ENCODE measurements at places on chromosomes 4 and X.

DNA sequence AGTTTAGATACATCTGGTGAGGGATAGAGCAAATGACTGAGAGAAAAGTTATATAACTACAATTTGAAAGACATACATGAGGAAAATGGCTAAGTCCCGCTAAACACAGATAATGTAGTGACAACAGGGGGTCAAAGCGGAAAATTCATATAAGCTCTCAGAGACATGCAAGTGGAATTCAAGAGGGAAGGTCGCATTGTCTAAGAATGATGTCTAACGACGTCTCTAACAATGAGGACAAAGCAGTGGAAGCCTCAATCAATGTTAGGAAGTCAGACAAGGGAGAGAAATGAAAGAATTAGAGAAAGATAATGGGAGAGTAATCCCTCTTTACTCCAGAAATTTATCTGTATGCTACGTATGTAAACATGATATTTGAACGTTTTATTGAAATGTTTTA lies 113.4 kb downstream of the ANTXR2 start:
- no peak for DNase-seq

GRCh38 chr4:17811078-17811603 lies 362 bp downstream of the NCAPG start:
- peak; percentile 33 for DNase-seq

GRCh38 chr4:182175788-182176519 lies 67.2 kb upstream of the TENM3 start:
- no peak for DNase-seq

DNA sequence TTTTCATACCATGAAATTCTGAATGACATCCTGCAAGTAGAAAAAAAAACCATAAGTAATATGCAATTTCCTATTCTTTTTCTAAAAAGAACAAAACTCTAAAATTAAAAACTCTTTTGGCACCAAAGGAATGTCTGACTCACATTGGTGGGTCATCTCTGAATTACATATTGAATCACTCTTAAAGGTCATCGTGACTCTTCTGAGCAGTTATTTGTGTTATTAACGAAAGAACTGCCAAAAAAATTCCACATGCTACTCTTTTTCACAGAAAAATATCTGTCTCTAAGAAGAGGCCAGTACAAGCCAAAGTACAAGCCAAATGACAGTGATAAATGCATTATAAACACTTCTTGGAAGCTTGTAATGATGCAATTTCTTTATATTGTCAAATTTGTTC lies 282.2 kb downstream of the GUCY2F start:
- no peak for DNase-seq

DNA sequence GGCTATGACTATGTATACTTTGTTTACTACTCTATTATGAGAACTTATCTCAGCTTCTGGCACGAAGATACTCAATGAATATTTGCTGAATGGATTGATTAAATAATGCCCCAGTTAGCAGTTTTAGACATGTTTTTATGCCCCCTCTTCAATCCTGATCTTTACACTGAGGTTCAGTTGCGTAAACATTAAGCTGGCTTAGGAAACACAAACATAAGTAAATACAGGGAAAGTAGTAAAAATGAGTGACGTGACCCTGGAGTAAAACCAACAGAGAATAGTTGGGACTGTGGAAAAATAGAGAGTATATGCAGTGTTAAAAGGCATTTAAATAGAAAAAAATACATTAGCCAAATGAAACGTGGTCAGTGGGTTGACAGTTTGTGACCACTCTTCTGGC lies 387.0 kb upstream of the ACTRT1 start:
- no peak for DNase-seq

GRCh38 chr4:8427262-8427661 lies 13.3 kb downstream of the ACOX3 start:
- no peak for DNase-seq

DNA sequence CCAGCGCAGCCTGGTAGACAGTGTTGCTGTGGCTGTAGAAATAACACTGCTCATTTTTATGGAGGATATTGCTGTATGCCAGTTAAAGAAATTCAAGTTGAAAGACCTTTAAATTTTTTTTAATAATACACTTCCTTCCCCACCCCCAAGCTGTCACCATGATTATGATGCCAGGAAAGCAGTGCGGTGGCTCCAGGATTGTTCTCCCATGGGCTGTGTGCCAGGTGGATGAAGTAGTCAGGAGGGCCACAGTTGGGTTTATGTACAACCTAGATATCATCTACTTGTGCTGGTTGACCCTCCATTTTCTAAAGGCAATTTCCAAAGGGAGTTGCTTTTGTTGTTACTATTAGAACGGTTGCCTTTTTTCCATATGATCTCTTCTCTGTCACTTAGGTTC lies 136.6 kb downstream of the AFF1 start:
- peak; percentile 65 for DNase-seq

DNA sequence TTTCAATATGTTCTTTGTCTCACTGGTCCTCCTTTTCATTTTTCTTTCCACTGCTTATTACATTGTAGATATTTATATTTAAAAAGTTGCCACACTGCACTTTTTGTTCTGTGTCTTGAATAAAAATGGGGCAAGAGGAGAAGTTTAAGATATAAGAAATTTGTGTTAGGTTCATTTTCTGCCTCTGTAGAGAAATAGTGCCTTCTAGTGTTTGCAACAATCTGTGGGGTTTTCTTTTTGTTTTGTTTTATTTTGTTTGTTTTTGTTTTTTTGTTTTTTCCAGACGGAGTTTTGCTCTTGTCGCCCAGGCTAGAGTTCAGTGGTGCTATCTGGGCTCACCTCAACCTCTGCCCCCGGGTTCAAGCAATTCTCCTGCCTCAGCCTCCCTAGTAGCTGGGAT lies 20.1 kb upstream of the SMIM14 start:
- DNase-seq, result no peak

GRCh38 chrX:69186651-69187050 lies 21.4 kb upstream of the PJA1 start:
- no peak for DNase-seq

- DNase-seq, result no peak
Observed at GRCh38 chr4:67635331-67635730, 65.6 kb downstream of the UBA6 start.

DNA sequence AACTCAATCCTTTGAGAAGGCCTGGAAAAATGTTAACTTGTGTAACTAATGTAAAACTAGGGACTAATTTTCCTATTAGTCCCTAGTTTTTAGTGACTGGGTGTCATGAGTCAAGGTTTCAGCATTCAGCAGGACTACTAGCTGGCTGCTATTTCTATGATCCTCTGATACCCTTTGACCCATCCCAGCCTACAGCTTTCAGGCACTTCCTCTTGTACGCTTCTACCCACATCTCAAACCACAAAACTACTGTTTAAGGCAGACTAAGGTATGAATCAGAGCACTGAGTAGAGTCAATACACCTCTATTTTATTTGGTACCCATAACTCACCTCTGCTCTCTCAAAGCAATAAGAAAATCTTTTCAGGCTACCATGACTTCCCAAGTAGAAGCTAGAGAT lies 809.6 kb downstream of the PDHA2 start:
- DNase-seq, result no peak

- DNase-seq, result peak; percentile 81
Observed at GRCh38 chr4:118557298-118557851, 127.8 kb upstream of the METTL14 start.

DNA sequence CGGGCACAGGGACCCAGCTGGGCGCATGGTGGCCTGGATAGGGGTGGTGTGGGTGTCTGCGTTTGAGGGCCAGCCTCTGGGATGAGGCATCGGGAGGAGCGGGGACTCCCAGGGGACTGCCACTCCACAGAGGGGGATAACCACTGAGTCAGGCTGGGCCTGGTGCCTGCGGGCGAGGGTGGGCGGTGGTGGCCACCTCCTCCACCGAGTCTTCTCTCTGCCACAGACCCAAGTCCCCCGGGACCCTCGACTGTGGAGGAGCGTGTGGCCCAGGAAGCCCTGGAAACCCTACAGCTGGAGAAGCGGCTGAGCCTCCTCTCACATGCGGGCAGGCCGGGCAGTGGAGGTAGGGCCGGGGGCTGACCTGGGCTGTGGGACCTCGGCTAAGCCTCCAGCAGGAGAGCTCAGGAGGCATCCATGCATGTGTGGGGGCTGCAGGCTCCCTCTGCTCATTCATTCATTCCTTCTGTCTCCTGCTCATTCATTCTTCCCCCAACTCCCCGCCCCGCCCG lies 26.4 kb downstream of the DOK7 start:
- no peak for DNase-seq

- no peak for DNase-seq
Observed at GRCh38 chr4:90883519-90883918, 756.3 kb downstream of the CCSER1 start.

GRCh38 chr4:8817096-8817812 lies 54.4 kb downstream of the HMX1 start:
- DNase-seq, result no peak

DNA sequence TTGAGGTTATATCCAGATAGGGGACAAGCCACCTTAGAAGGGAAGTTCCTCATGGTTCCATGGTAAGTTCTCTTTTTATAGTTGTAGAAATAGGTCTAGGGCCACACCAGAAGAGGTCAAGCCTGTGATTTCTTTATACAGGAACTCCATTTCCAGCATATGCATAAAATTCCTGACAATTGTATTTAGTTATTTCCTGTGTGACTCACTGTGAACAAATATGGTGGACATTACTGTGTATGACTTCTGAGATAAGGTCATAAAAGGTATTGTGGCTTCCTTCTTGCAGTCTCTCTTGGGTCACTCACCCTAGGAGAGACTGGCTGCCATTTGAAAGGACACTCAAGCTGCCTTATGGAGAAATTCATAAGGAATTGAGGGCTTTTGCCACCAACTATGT lies 2.2 kb upstream of the C4orf36 start:
- DNase-seq, result no peak

DNA sequence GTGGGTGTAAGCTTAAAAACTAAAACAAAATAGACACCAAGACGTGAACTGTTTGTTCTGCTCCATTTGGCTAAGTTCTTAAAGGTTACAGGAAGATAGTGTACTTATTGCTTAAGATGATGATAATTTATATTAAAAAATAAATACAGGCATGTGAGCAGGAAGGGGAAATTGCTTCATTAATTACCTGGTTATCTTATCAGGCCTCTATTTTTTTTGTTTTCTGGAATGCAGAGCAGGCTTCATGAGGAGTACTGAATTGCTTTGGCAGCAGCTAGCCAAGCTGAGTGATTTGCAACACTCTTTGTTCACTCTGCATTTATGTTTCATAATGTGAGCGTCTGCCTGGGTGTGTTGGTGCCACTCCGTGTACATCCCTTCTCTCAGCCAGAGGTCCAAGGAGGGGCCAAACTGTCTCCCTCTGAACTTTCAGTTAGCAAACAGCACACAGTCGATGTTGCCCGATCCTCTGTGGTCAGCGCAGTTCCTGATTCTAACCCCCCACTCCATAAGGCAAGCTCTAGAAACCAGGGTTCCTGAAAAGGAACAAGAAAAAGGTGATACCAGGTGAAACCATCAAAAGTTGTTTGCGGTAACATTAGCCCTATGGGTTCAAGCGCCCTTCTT lies 348.2 kb downstream of the SPRY1 start:
- DNase-seq, result no peak

GRCh38 chr4:53016099-53016820 lies 154.1 kb downstream of the RASL11B start:
- DNase-seq, result no peak

GRCh38 chr4:8585186-8585585 lies 5.0 kb downstream of the GPR78 start:
- no peak for DNase-seq

DNA sequence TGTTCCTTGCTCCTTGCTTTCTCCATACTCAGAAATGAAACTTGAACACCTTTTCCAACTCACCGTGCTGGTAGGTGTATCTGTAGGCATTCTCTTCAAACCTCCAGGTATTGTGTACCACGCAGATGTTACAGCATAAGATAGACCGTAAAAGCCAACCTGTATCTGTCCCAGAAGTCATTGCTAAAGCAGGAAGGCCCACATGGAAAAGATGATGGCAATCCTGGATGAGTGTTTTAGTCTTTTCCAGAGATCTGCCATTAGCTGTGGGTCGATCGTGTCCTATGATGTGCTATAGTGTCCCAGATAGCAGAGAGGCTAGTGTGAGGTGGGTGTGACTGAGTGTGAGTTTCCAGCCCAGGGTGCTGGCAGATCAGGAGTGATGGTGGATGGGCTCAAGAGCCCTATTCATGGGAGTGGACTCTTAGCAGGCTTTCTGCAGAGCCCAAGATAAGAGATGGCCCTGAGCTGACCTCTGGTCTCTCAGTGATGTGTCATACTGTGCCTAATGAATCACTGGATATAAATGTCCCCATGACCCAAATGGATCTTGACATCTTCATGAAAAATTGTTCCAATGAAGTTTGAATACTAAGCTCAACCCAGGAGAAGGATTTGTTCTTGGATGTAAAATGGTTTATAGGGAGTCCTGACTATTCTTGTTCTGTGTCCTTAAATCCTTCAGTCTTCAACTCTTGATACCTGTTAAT lies 69.1 kb upstream of the WDR1 start:
- no peak for DNase-seq

DNA sequence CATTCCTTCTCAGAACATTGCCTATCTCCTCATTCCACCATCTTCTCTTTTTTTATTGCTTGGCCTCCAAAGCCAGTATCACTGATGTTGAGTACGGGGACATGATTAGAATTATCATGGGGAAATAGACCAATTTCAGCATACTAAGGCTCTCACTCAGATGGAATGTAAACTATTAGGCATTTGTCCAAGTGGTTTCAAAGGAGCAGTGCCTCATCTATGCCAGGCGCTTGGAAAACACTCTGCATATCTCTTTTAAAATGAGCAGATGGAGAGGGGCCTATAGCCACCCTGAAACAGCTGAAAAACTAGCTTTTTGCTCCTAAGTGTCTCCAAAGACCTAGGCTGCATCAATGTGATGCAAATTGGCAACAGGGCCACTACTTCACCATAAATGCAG lies 150.8 kb upstream of the DIPK2B start:
- DNase-seq, result no peak

- DNase-seq, result no peak
Observed at GRCh38 chr4:45353161-45353560, 626.8 kb upstream of the GNPDA2 start.

- DNase-seq, result no peak
Observed at GRCh38 chrX:110914281-110914680, 118.7 kb upstream of the CHRDL1 start.

Data from NCI-H2029 (cell line).